ENCODE measurements at places on chromosomes 6 and 20.
A peak's percentile ranks its signal among the peaks of the same experiment; 100 is the strongest.

- DNase-seq = no peak
Observed at GRCh38 chr6:71453371-71453706, 164.7 kb downstream of the OGFRL1 start.

- DNase-seq = no peak
Observed at GRCh38 chr6:104855507-104855906, 4.2 kb downstream of the HACE1 start.

GRCh38 chr6:129485746-129486145 lies 224.2 kb downstream of the ARHGAP18 start:
- DNase-seq = no peak

DNA sequence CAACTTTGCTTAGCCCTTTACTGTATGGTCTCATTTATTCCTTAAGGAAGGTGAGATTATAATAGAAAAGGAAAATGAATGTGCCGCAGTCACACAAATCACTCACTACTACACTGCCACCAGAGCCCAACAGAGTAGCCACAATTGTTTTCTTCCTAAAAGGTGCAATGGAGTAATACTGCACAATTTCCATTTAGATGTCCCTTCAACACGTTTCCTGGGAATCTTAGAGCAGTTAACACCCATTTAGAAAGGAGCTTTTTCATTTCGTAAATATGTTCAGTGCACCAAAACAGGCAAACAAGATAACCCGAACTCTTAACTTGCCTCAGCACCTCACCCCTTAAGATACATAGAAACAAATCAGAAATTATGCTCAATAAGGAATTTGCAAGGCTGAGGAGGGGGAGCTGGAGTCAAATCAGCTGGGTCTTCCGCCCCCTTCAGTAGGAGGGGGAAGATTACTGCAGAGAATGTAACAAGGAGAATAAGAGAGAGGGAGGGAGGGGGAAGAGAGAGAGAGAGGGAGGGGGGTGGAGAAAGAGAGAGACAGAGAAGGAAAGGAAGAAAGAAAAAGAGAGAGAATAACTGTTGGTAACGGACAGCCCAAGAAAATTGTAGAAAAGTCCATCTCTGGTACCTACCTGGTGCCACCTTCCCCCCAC lies 155.5 kb downstream of the BCAS1 start:
- DNase-seq = peak; percentile 27

GRCh38 chr6:40816601-40817000 lies 222.4 kb downstream of the UNC5CL start:
- DNase-seq = no peak

DNA sequence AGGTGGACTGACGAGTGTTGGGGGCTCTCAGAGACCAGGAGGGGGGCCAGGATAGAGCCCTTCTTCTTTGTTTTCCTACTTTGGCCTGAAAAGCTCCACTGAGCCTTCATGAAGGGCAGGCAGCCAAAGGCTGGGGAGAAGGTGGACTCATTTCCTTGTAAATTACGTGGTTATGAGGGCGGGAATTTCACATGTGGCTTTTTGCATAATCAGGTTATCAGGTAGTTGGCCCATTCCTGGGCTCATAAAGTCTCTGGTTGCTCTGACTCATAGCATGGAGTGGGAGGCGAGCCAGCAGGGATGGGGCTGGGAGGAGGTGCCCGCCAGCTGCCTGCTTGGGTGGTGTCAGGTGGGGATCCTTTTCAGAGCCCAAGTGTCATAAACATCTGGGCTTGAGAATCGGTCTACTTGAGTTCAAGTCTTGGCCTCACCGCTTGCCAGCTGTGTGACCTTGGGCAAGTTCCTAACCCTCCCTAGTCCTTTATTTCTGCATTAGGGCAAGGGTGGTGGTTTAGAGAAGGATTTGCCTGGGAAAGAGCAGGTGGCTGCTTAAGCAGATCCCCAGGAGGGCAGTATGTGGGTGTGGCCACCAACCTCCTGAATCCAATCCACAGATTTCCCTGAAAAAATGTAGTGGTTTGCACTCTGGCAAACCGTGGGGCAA lies 26.5 kb upstream of the RNF24 start:
- peak; percentile 65 for DNase-seq

DNA sequence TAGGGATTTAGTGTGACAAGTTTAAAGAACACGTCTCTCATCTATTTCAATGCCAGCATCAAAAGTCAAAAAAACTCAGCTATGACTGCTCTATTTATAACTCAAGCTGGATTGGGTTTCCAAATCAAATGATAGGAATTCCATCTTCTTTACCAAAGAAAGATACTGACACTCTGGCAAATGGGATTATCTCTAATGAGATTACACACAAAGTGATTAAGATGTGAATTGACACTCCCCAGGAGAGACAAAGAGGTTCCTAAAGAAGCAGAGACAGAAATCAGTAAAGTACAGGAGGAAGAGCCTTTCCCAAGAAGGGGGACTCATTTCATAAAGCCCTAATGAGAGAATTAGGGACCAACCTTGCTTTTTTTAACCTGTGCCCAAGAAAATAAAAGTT lies 92.1 kb downstream of the ID4 start:
- no peak for DNase-seq

DNA sequence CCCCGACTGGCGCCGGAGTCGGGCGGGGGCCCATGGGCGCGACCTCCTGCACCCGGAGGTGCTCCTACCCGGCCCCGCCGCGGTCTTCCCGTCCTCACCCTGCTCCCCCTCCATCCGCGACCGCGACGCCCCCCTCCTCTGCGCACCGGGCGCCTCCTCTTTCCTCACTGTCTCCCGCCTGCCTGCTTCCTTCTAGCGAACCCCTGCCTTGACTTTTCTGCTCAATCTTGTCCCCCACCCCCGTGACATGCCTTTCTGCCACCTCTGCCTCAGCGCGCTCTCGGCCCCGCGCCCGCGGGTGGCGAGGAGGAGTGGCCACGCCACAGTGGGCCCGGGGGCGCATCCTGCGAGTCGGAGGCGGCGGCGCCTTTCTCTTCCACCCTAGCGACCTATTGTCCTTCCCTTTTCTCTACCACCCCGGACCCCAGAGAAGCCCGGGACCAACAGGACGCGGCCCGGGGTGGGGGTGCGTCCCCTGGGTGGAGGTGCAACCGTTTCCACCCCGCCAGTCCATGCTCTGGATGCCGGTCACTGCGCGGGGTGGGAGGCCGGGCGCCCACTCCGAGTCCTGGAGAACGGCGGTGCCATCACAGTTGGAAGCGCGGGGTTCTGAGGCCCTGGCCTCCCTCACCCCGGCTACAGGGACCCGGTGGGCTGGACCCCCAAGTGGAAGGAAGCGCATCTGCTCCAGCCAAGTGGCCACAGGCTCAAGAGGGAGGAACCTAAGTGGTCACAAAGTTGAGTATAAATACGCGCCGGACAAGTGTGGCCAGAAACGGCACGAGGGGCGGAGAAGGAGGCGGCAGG lies 2.0 kb downstream of the PDE10A start:
- no peak for DNase-seq

GRCh38 chr6:87029711-87030314 lies 65.1 kb downstream of the CGA start:
- peak; percentile 34 for DNase-seq
